ENCODE measurements at places on chromosomes 7 and 10. TPM values are rescaled to one million over a fixed set of nuclear protein-coding genes. Genes with fewer than 3 reads are reported as not detected.

INMT gene
- 148 TPM for total RNA-seq

- DNase-seq: no peak
Observed at GRCh38 chr7:73308074-73308664, 457 bp downstream of the NSUN5 start.

DNA sequence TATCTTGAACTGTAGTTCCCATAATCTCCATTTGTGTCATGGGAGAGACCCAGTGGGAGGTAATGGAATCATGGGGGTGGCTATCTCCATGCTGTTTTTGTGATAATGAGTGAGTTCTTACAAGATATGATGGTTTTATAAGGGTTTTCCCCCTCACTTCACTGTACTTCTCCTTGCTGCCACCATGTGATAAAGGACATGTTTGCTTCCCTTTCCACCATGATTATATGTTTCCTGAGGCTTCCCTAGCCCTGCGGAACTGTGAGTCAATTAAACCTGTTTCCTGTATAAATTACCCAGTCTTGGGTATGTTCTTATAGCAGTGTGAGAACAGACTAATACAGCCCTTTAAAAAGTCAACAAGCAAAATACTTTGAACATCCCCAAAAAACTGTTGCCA, 427.7 kb downstream of the HTR7 start:
- DNase-seq: no peak

DNA sequence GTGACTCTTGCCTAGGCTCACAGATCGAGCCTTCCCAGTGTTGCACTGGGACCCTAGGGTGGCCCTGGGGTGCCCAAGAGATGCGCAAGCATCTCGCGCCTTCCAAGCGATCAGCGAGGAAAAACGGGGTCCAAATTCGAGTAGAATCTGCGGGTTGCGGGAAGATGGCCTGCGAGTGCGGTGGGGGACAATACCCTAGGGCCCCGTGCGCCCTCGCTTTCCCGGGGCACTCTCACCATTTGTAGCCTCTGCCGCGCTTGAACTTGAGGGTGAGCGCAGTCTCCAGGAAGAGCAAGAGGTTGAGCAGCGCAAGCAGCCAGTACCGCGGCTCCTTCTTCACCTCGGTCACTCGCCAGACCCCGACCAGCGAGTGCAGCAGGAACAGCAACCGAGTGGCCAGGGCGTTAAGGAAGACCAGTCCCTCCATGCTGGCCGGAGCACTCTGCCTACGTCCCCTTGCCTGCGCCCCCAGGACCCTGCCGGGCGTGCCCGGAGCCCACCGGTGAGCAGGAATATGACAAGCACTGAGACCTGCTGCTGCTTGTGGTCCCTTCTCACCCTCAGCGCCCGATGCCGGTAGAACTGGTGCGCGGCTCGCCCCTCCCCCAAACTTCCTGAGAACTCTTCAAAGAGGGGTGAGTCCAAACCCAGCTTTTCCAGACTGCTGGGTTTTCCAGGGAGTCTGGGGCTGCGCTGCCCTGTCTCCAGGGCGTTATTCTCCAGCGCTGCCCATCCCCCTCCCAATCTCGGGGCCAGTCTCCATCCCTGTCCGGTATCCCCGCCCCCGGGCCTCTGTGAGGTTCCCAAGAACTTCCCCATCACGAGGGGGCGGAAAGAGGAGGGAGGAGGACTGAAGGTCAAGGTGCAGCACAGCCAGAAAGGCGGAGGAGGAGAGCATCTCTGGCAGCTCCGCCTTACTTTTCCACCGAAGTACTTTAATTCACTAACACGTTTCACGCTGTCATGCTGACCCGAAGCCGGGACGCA, at the start of gene TMEM26:
TSS of gene TMEM26 (minus strand) at position 727 of the 987 bp plus-strand sequence. CDS start at position 427, 300 bp downstream.
- peak; percentile 70 for DNase-seq

DNA sequence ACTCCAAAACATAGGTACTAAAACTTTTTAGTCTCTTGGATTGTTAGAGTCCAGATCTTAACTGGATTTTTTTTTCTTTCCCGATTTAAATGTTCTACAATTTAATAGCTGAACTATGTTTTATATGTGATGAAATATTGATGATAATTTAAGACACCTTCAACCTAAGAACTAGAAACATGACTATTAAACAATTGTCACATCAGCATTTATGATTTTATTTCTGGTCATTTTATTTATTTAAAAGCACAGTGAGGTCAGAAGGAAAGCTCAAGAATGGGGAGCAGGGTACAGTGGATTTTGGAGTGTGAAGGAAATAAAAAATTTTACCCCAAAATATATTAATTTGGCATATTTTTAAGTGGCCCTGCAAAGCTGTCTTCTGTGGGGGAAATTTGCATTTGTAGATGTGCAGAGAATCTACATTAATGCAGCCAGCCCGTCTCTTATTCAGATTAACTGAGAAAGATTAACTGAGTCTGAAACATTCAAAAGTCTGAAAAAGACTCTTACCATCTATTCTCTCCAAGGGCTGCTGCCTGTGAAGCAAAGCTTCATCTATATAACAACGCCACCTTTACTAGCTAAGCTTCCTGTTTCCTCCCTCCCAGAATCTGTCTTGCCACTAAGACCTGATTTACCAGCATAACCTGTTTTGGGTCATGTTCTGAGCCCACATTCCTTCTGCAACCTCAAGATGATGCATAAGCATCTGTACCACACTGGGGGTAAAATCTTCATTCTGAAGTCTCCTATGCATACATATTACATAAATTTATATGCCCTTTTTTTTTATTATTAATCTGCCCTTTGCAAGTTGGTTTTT, 86.4 kb downstream of the TMEM106B start:
- DNase-seq: no peak

GRCh38 chr7:16646472-16647072, 591 bp downstream of the BZW2 start:
- DNase-seq: peak; percentile 38

GRCh38 chr10:49093922-49094321, 21.4 kb downstream of the VSTM4 start:
- DNase-seq: peak; percentile 2

DNA sequence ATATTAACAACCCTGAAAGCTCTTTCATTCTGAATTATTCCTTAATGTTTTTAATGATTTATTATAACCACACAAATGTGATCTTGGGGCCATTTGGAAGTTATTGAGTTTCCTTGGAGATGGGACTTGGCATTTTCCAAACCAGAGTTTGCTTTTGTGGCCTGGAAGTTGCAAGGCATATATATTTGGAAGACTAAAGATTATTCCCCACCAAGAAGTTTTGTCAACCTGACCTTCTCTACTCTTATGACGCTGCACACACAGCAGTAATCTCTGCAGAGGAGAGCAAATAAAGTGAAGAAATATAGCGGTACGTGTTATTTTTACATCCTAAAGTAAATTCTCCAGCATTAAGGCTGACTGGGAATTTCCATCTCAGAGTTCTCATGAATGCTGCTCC, 397.0 kb downstream of the LRMDA start:
- DNase-seq: no peak

ZSWIM8 gene
- 67.3 TPM for total RNA-seq

EXOSC1 gene
- 19.8 TPM for total RNA-seq

DNA sequence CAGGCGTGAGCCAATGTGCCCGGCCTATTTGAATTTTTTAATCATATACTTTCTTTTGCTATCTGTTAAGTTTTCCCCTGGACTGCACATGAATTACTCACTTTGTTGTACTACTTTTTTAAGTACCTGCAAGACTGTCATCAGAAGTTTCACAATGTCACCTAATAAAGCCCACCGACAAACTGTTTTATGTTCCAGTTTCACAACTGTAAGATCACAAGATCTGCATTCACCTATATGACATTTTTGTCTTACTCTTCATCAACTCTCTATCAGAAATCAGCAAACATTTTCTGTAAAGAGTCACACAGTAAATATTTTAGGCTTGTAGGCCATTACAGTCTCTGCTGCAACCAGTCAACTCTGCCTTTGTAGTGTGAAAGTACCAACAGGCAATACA, 88.5 kb downstream of the ZNF33B start:
- no peak for DNase-seq

GRCh38 chr10:125369382-125370326, 209.3 kb upstream of the CTBP2 start:
- DNase-seq: no peak

DNA sequence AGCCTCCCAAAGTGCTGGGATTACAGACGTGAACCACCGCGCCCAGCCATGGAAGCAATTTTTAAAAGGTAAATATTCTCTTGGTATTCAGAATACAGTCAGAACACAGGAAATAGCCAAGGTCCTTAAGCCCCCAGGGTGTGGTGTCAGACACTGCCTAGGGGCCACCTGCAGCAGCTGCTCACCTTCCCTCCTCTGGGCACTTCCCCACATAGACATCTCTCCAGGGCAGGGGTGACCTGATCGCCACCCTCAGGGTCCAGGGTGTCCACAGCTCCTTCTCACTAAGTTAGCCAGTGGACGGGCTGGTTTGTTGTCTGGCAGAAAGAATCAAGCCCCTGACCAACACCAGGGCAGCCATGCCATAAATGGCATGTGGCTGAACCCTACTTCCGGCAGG, 15.9 kb downstream of the URGCP start:
- DNase-seq: no peak

GRCh38 chr10:103613616-103614015, 120.1 kb downstream of the NEURL1 start:
- DNase-seq: no peak

- DNase-seq: no peak
Observed at GRCh38 chr10:113704637-113705343, 25.1 kb downstream of the CASP7 start.

DNA sequence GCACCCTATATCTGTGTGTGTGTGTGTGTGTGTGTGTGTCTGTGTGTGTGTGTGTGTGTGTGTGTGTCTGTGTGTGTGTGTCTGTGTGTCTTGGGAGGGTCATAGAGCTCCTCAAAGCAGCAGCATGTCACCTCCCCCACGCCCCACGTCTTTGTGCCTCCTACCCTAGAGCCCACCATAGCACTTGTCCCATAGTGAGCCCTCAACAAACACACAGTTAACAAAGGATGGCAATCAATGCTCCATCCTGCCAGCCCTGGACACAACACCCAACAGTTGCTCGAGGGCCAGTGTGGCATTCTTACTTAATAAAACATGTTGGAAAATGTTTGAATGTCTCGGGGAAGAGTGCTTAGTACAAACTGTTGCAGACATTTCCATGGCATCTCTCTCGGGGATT, 30.5 kb downstream of the C10orf53 start:
- no peak for DNase-seq

DNA sequence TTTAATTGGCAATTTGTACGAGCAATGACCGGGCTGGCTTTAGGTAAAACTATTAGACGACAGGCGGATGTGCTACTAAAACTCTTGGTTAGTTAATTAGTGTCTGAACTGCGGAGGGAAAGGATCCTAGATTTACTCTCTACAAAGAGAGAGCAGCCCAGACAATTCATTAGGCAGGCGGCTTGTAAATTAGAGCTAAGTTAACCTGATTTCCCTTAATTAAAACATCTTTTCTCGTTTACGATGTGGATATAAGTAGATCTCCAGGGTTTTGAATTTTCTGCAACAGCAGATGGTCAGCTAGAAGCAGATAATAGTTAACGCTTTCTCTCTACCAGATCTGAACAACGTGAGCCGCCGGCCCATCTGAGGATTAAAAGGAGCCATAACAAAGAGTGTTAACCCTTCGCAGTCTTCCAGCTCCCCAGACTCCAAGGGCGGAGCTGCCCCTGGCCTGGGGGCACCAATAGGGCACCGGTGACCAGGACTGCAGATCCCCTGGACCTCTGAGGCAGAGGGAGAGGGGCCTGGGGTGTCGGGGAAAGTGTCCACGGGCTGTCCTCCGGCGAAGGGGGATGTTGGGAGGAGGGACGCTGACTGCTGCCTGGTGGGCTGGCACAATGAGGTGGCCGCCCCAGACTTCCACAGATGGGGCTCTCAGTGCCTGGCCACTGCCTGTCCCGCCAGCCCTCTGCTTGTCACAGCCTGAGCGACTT, 6.3 kb upstream of the UNCX start:
- no peak for DNase-seq

DNA sequence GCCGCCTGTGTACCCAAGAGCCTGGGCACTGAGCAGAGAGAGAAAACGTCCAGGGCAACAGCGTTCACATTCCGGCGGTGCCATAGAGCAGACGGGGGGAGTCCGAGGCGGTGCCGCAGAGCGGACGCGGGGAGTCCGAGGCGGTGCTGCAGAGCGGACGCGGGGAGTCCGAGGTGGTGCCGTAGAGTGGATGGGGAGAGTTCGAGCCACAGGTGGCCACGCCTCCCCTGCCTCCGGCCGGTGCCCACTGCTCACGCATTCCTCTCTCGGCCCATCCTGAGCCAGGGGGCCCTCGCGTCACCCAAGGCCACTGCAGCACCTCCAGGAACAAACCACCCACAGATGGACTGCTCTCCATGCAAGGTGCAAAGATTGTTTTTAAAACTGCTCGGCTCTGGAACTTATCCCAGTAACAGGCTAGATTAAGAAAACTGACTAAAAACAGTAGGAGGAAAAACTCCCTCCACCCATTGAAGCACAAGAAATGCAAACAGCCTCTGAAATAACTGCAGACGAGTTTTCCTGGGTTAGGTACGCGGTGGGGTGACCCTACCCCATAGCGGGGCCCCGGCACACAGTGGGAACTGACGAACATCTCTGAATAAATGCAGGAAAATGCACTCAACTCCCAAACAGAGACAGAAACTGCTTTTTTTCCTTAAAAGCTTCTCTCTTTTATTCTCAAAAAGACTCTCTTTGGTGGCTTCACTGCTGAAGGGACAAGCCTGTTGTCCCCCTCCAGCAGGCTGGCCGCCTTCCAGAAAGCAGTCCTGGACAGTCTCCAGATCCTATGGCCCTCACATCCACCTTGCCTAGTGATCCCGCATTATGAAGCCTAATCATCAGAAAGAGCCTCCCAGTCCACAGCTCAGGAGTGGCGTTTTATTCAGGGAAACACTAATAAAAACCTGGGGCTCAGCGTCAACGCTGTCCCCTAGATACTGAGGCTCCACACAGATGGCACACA, 55.9 kb downstream of the DIP2C start:
- DNase-seq: no peak

- no peak for DNase-seq
Observed at GRCh38 chr10:507908-508444, 181.5 kb downstream of the DIP2C start.

DNA sequence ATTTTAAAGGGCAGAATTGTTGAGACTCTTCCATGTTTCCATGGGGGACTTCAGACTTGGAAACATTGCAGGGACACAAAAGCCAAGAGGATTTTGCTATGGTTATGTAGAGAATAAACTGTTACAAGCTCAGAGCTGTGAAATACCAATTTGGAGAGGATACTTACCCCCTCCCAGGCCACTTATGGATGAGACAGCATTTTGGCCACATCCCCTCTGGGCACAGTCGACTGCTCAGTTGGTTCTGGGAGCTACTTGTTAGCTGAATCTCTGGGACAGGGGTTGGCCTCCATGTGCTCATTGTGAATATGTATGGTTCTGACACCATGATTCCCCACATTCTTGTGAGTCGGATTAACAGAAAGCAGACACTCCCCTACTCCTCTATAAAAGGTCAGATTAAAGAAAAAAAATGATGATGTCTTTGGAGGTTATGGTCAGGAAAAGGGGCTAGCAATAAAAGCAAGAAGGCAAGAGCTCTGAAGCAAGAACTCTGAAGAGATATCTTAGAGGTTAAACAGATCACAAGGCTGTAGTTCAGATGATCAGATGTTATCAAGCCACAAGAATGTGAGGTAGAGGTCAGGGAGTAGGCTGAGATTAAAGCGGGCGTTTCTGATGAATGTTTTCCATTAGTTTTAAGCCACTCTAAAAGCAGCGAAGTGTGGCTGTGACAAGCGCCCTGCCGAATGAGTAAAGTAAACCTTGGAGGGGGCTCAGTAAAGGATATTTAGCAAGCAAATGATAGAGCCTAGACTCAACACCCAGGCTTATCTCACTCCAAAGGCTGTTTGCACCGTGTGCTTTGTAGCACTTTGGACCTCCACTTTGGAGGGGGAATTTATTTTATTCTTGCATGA, 17.2 kb downstream of the STAMBPL1 start:
- peak; percentile 25 for DNase-seq

- no peak for DNase-seq
Observed at GRCh38 chr10:8594176-8594575, 539.7 kb downstream of the GATA3 start.
